KG1 (cell line): ENCODE measurements at places on chromosomes 12 and 14.

GRCh38 chr12:94297876-94298505 is 149.6 kb downstream of the PLXNC1 start:
- no peak for DNase-seq

DNA sequence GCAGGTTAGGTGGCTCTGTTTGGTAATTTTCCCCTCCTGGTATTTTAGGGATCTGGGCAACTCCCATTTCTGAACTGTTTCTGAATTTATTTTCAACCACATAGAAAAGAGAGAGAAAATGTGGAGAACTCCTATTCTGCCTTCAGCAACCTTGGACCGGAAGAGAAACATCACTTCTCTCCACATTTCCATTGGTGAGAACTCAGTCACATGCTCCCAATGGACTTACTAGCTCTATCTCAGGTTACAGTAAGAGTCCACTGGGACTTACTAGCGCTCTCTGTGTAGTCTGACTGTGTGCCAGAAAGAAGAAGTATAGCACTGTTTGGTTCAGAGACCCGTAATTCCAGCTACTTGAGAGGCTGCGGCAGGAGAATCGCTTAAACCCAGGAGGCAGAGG is 383.2 kb downstream of the DUSP6 start:
- DNase-seq: no peak

- no peak for DNase-seq
These were observed at the start of gene PLEKHD1 for GRCh38 chr14:69484444-69485314. TSS of gene PLEKHD1 (plus strand) at chr14:69484728. CDS start at chr14:69484966, 238 bp downstream.

GRCh38 chr12:102465762-102466560 is 14.4 kb downstream of the IGF1 start:
- DNase-seq: no peak

- no peak for DNase-seq
These were observed 226.1 kb downstream of the FOXN3 start for GRCh38 chr14:89190765-89191513.

DNA sequence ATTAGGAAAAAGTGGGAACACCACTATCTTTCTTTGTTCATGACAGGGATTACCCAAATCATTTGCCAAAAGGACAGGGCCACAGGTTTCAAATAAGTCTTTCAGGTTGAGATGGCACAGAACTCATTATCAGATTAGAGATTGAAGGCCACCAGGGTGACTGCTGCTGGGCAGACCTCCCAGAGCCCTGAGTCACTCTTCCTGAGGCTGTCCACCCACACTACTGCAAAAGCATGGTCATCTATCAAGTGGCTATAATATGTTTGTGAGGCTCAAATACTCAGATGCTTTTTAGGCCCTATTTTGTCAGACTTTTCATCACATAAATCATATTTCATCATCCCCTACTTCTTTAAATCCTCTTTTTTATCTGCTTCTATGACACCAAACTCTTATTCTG is 155.3 kb upstream of the CCDC196 start:
- no peak for DNase-seq

DNA sequence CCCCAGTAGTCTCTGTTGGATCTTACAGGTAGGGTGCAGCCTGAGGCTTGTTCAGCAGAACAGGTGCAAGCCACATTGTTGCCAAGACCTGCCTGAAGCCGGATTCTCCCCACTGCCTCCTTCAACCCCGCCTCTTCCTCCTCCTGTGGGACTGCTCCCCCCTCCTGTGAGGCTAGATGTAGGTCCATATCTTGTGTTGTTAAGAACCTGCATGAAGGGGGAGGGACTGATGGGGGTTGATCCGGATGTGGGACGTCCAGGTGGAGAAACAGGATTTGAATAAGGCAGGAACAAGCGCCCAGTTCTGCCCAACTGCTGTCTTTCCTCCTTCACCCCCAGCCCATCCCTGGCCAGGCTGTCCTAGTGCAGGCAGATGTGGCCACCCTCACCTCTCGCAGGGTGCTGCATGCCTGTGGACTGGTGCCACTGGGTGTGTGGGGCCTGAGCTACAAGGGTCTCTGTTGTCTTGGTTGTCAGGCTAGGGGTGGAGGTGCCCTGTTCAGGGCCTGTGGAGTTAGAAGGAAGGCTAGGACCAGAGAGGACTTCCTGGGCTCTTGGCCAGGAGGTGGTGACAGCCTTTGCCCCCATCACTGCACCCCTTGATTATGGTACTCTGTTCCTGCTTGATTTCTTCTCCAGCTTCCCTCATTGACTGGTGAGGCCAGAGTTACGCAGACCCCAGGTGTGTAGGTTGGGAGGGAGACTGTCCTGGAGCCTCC is 1.4 kb downstream of the NR4A1 start:
- no peak for DNase-seq

DNA sequence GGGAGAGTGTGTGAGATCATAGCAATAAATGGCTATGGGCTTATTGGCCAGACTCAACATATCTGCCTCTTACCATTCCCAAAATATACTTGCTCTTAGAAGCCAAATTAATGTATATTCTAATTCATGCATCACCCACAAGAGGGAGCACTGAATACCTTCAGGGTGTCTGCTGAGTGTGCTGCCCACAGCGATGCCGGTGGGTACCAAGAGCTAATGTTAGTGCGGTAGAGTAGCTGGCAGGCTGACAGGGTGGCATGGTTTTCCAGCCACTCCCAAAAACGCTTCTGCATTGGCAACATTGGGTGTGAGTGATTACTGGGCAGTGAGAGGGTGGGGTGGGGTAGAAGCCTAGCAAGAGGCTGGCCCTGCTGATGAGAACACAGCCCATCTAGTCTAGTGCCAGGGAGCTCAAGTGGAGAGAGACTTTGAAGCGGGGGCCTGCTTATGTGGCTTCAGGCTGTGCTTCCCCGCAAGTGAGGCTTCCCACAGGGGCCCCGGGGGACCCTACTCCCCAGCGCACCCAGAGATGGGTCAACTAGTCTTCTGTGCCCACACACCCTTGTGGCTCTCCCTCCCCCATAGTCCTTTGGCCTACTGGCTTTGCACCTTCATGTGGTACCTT is 9.2 kb upstream of the PLEKHD1 start:
- peak; percentile 16 for DNase-seq

DNA sequence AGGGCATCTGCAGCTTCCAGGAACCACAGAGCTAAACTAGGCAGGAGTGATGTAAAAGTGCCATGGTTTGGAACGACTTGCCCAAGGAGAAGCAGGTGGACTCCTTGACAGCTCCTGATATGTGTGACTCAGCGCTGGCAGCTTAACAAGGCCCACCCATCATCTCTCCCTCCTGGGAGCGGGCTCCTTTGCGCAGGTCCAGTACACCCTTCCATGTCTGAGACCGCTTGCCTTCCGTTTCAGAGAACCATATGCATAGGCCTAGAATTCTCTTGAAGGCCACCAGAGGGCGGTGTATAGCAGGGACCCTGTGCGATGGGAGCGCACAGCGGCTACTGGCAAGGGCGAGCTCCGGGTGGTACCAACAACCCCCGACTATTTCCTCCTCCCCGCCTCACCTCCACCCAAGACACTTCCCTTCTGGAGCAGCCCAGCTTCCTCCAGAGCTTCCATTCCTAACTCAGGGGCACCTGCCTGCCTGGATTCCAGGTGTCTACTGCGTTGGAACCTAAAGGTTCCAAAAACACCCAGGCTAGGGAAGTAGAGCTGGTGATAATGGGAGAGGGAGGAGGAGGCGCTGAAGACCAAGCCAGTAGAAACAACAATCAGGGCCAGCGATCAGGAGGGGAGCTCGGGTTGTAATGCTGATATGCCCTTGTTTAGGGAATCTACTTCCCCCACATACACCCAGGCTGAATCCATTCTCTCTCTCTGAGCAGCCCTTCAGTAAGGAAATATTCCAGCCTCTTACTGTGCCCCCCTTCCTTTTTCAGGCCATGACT is 6.3 kb downstream of the DHH start:
- DNase-seq: peak; percentile 46

DNA sequence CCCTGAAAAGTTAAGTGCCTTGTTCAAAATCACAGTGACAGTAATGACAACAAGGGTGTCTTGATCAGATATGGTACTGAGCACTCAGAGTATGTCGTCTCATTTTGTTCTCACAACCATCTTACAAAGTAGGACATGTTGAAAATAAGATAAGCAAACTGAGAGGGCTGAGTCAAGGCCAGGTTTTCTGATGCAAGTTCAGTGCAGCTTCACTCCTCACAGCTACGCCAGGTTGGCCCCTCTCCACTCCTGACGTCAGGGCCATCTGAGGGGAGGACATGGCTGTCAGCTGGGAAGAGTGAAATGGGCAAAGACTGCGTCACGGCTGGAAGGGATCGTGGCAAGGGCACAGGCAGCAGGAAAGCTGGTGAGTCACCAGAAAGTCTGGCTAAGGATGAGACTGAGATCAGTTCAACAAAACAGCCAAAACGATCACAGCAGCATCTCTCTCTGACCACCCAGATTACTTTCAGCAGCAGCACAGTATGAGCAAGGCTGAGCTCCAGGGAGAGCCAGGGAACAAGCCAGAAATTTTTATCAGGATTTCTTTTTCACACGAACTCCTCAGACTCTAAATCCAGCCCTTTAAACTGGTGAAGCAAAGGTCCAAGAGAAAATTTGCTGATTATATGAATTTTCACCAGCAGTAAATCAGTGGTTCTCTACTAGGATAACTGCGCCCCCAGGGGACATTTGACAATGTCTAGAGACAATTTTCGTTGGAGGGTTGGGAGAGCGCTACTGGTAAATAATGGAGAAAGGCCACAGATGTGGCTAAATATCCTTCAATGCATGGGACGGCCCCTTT is 297.9 kb upstream of the AMIGO2 start:
- no peak for DNase-seq

DNA sequence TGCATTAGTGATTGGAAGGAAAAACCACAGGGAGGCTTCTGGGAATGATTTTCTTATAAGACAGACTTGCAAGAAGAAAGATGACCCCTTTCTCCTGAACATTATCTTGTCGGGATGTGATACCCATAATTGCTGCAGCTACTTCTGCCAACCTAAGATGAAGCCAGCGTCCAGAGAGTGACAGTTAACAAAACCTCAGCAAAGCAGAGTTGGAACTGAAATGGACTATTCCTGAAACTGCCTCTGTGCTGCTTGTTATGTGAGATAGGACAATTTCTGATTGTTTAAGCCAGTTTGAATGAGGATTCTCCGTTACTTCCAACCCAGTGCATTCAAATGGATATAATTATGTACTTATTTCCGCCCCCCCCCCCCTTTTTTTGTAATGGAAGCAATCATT is 204.5 kb downstream of the ERC1 start:
- DNase-seq: no peak

GRCh38 chr14:95317817-95318343 is 1.8 kb downstream of the CLMN start:
- no peak for DNase-seq

DNA sequence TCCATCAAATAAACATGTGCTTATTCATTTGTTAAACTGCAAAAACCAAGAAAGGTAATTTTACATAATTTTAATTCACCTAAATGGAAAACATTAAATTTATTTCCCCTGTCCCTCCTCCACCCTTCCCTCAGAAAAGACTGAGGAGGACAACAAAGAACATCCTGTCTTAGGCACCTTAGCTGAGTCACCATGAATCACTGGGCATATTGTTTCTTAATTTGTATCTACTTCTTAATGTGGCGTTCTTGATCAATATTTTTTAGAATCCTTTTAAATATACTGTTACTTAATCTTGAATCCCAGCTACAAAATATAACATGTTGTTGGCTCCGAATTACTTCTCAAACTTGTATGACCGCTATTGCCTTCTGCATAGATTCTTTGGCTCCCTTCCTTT is 23.5 kb downstream of the SIX6 start:
- DNase-seq: no peak

DNA sequence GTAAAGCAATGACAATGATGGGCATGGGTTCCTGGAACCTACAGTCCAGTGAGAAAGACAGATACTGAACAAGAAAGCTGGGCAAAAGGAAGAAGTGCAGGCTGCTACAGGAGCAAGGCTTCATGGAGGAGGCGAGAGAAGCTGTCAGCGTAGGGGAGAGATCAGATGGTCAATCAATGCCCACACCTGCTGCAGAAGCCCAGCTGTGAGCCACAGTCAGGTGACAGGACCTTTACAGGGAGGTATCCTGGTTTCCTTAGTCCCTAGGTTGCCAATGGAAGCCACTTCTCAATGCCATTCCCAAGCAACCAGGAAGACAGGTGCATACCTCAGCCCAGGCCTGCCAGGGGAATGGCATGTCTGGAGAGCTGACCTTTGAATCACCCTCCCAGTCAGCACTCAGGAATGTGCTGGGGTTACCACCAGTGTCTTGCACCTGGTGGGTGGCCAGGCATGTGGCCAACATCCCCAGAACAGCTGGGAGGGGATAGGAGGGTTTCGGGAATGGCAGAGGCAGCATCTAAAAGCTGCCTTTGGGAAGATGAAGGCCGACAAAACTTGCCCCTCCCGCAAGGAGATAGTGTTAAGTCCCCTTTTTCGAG is 170.3 kb downstream of the TTC7B start:
- DNase-seq: no peak

- DNase-seq: no peak
These were observed 35.8 kb downstream of the DDX51 start for GRCh38 chr12:132108211-132108832.

DNA sequence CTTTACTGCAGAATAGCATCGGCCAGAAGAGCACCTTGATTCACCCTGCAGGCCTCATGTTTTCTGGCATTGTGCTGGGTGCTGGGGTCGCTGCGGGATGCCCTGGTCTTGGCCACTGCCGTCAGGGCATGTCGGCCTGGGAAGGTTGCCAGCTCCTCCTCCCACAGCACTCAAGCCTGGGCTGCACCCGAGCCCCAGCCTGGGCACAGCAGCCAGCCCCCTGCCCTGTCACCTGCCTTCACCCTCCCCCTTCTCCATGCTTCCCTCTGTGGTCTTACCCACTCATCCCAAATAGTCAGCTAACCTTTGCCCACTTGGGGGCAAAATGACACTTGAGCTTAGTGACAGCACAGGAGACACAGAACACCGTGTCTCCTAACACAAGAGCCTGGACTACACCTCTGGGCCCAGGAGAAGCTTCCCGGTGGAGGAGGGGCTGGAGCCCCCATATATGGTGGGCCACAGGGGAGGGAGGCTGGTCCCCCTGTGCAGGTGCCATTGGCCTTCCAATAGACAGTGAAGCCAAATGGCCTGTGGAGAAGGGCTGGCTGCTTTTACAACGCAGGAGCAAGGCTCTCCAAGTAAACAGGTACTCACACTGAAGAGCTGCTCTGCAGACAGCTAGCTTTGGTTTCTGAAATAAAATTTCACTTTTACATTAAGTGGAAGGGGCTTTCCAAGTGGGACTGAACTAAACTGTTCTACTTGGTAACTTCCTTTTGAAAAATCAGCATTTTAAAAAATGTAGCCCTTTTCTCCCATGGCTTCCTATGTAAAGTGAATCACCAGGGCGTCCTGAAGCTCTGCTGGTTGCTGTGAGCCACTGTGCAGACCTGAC is 51.2 kb upstream of the AMN start:
- DNase-seq: no peak

- no peak for DNase-seq
These were observed 92.5 kb downstream of the DUSP6 start for GRCh38 chr12:89259821-89260220.

DNA sequence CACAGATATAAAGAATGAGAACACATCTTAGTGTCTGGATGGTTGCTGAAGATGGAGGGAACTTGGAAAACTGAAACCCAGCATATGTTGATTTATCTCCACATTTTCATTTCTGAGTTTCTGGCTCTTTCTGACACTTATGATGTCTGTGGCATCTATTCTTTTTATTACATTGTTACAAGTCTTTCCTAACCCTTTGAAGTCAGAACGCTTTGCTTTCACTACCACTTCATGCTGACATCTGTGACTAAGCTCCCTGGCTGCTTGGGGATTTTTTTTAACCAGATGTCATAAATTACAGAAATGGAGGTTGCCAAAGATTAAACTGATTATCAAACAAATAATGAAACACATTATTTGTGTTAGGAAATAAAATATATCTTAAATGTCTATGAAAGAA is 188.7 kb downstream of the KITLG start:
- no peak for DNase-seq

GRCh38 chr12:96495841-96496545 is 6.6 kb downstream of the CFAP54 start:
- DNase-seq: no peak

GRCh38 chr12:12505544-12506495 is 56.8 kb downstream of the DUSP16 start:
- DNase-seq: no peak
